Osteocyte (in vitro differentiated cells): ENCODE measurements at places on chromosomes 16 and 17. TPM values are rescaled to one million over a fixed set of nuclear protein-coding genes. Genes with fewer than 3 reads are reported as not detected.

DNA sequence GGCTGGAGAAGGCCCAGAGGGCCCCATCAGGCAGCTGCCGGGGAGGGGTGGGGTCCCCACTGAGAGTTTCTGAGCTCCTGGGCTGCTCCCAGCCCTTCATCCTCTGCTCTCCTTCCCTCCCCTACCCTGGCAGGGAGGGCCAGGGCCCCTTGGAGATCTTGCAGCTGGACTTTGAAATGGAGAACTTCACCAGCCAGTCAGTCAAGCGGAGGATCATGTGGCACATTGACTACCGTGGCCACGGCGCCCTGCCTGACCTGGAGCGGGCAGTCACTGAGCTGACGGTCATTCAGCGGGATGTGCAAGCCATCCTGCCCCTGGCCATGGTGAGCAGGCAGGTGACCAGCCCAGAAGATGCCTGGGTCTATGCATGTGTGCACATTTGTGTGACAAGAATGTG is 49.5 kb downstream of the TMEM132E start:
- no peak for DNase-seq

The PERCC1 gene
- total RNA-seq, result not detected in 2 replicates

DNA sequence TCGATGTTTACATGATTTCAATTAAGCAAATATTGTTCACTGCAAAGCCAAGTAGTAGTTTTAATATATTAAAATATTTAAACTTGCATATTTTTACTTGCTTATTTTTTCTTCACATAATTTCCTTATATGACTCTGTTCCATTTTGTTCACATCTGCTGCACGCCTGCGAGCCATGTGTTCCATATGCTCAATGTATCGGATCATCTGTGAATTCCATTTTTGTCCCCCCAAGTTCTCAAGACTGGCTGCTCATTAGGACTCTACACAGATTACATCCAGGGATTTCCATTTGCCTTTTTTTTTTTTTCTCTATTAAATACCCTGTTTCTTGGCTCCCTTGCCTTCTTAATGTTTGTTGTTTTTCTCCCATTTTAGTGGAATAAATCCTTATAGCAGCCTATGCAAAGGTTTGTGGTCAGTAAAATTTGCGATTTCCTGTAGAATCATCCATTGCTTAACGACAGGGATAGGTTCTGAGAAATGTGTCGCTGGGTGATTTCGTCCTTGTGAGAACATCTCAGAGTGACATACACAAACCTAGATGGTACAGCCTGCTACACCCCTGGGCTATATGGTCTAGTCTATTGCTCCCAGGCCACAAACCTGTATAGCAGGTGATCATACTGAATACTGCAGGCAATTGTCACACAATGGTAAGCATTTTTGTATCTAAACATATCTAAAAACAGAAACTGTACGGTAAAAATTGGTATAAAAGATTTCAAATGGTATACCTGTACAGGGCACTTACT is 30.2 kb upstream of the TEKT3 start:
- no peak for DNase-seq

GRCh38 chr17:10323812-10324610 is 48.8 kb downstream of the MYH13 start:
- no peak for DNase-seq

The KRTAP4-6 gene
- total RNA-seq, result not detected in 2 replicates

DNA sequence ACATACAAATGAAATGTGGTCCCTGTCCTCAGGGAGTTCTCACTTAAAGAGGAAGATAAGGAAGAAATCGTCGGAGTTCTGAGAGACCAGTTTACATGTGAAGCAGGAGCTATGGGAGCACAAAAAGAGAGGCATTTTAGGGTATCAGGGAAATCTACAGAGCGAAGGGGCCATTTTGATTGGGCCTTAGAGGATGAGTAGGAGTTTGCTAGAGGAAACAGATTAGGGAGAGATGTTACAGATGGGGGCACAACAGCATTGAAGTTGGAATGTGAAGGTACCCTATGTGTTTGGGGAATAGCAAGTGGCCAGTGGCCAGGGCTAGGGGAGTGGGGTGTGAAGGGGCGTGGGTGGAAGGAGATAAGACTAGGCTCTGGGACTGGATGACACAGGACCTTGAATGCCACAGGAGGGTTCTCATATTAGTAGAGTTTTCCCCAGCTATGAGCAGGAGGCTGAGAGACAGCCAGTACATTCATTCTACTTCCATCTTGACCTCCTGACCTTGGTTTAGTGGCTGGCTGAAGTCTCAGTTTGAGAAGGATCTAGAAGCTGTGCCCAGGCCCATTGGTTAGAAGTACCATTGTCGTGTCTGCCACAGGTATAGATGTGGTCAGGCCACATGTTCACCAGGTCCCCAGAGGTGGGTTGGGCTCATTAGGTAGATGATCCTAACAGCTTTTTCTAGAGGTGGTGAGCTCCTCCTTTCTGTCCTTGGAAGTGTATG is 34.8 kb downstream of the CPNE2 start:
- DNase-seq, result no peak

DNA sequence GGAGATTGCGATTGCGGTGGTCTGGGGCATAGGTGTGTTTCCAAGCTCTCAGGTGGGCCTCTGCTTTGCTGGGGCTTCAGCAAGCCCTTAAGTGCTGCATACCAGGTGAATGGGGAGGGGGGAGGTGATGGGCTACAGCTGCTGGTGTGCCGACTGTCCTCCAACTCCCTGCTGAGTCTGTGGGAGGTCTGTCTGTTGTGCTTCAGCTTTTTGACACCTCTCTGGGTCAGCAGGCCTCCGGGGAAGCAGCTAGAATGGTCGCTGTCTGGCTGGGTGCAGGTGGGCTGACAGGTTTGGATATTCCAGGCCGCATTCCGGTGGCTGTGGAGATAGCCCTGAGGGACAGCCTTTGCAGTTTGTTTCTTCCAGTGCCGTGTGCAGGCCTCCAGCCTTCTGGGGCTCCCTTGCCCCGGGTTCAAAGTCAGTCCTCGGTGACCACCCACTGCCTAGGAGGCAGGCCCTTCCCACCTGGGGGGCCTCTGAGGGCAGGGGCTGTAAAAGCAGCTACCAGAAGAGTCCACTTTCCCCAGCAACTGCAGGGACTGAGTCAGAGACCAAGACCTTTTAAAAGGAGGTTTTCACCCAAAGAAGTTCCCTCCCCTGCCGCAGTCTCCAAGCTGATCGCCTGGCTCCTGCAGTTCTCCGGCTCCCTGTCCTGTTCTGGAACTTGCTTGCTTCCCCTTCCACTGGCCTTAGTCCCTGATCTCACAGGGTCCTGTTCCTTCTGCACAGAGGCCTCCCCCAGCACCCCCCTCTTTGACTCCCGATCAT is 2.0 kb upstream of the TTYH2 start:
- DNase-seq, result no peak

DNA sequence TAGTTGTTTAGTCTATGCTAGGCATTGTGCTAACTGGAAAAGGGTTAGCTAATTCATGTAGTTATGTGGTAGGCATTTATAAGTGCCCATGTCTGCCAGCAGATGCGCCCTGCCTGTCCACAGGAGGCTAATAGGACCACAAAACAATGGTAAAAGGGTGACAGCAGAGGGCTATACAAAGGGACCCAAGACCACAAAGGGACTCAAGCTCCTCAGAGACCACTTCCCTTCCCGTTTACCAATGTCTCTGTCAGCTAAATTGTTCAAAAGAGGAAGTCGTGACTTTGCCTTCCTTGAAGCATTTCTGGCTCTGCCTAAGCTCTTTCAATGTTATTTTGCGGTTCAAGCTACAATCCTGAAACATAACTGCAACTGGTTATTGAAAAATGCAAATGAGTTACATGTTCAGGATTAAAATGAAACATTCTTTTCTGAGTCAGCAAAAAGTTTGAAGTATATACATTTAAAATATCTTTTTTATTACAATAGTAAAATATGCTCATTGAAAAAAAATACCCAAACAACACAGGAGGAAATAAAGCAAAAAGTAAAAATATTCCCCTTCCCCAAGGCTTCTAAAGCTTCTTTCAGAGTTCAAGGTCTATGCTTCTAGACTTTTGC is 149.2 kb downstream of the MAF start:
- no peak for DNase-seq

DNA sequence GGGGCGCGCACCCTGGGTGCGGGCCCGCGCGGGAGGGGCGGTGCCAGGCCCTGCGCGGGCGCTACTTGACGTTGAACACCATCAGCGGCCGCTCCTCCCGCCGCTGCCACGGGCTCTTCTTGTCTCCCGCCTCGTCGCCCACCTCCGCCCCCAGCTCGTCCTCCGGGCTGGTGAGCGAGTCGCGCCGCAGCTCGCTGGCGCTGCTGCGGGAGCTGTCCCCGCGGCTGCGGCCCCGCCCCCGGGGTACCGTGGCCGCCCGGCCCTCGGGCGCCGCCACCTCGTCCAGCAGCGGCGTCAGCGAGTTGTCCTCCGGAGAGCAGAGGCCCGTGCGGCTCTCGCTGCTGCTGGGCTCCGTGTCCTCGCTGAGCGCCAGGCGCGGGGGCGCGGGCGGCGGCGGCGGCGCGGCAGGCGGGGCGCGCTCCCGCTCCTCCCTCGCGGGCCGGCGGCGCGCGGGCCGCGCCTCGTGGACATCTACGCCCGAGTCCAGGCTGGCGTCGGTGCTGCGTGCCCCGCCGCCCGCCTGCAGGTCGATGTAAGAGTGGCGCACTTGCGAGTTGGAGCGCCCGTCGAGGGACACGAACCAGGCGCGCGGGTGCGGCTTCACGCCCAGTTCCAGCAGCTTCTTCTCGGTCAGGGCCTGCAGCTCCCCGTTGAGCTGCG is 8.7 kb downstream of the GRN start:
- DNase-seq, result no peak

GRCh38 chr17:57528058-57528451 is 217.0 kb downstream of the CCDC182 start:
- DNase-seq, result no peak
